ENCODE measurements at places on chromosomes 7 and 10. TPM values are rescaled to one million over a fixed set of nuclear protein-coding genes. Genes with fewer than 3 reads are reported as not detected.

Gene VPS26A
- 44.2 TPM for polyA plus RNA-seq

DNA sequence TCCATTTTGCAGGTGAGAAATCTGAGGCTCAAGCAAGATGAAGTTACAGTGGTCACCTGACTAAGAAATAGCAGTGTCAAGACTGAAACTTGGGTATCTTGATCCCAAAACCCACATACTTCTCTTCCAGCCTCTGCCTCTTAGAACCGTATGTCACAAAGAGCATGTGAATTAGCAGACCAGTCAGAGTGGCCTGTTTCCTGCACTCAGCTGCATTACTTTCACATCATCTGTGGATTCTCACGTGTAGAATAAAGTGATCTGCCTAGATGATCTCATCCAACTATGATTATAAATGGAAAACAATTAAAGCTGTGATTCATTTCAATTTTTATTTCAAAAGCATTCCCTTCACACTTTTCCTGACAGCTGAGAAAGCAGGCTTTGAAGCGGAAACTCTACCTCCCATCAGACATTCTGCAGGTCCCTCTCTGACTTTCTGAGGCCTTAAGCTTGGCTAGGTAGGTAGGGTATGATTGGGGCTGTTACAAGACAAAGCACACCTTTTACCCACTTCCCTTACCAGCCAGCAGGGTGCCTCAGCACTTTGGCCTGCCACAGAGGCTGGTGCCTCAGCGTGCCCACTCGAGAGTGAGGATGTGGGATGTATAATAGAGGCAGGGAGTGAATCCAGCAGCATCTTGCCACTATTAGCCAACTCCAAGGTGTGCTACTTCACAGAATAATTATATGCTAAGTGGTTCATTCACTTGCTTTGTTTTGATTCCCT, 70.2 kb upstream of the PDE1C start:
- H3K4me1 ChIP-seq, result no peaks in the 10 kb centered on the region
- no peak overlapping the region for H3K4me3 ChIP-seq
- H3K27me3 ChIP-seq, result no peaks in the 10 kb centered on the region
- no peak for DNase-seq

DNA sequence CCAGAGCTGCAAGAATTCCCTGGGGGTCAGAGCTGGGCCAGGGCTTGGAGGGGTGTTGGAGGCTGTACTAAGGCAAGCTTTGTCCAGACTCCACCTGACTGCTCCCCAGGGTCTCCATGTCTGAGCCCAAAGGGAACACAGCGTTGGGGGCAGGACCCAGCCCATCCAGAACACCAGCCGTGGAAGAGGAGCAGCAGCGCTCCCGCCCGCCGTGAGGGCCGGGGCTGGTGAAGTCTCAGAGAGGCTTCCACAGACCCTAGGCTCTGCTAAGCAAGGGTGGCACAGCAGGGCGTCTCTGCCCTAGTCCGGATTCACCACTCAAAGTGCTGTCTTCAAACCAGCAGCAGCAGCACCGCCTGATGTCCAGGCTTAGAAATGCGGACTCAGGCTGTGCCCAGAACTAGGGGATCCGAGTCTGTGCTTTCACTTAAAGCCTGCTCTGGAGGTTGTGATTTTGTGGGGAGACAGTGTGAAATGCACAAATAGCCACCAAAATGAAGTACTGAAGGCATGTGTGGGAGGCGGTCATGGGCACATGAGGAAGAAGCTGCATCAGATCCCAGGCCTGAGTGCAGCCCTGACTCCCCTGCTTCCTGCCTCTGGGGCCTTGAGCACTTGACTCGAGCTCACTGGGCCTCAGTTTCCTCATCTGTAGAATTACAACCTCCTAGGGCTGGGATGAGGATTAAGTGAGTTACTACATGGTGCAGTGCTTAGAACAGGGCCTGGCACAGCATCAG, 16.6 kb upstream of the AQP1 start:
- DNase-seq, result no peak
- H3K27me3 ChIP-seq, result no peaks in the 10 kb centered on the region
- H3K36me3 ChIP-seq, result no peaks in the 10 kb centered on the region

DNA sequence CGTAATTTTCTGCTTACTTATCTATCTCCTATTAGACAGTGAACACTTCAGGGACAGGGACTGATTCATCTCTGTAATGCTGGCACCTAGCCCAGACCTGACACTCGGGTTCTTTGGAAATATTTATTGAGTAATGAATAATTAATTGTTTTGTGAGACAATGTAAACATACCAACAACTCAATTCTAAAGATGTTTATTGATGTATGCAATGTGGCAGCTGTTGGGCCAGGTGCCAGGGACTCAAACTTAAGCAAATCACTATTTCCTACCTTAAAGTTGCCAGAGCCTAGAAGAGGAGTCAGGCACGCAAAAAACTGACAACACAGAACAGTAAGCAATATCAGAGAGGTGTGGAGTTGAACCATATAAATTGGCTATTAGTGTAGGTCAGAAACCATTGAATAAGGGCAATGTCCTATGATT, 63.6 kb upstream of the BMPER start:
- H3K36me3 ChIP-seq, result no peaks in the 10 kb centered on the region
- H3K27ac ChIP-seq, result no peak overlapping the region
- no peak overlapping the region for H3K4me3 ChIP-seq
- no peak for DNase-seq

DNA sequence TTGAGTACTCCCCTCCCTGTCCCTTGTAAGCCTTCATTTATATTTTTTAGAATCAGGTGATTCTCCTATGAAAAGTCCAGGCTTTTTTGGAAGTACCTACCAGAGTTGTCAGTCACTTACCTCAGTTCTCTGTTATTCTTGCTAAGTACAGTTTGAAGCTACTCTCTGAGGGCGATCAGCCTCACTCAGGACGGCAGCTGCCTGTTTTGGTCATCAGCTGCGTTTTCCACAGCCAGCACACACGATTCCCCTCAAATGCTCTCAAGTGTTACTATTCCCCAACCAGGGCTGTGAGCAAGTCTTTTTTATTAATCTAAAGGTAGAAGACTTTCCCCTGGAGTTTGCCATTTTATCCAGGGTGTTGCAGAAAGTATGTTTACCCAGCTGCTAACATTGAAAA, 328.6 kb downstream of the SUGCT start:
- no peak overlapping the region for H3K4me3 ChIP-seq
- no peak overlapping the region for H3K27ac ChIP-seq
- DNase-seq, result no peak
- no peaks in the 10 kb centered on the region for H3K36me3 ChIP-seq
- no peaks in the 10 kb centered on the region for H3K27me3 ChIP-seq

Gene SMKR1
- polyA plus RNA-seq, result 1.2 TPM

GRCh38 chr7:69698109-69698825, 100.0 kb downstream of the AUTS2 start:
- no peaks in the 10 kb centered on the region for H3K27me3 ChIP-seq
- DNase-seq, result no peak
- peaks cover 9% of the 10 kb centered on the region for H3K4me1 ChIP-seq
- H3K36me3 ChIP-seq, result no peaks in the 10 kb centered on the region
- no peak overlapping the region for H3K4me3 ChIP-seq
- no peak overlapping the region for H3K27ac ChIP-seq

All from thymus (tissue), 14 donors.